HEK293T (cell line): ENCODE measurements at places on chromosomes 3 and 15.

- DNase-seq, result no peak
Observed at GRCh38 chr3:112394003-112394640, 61.2 kb downstream of the CD200 start.

GRCh38 chr3:15300323-15301078 lies 31.9 kb downstream of the SH3BP5 start:
- DNase-seq, result no peak

DNA sequence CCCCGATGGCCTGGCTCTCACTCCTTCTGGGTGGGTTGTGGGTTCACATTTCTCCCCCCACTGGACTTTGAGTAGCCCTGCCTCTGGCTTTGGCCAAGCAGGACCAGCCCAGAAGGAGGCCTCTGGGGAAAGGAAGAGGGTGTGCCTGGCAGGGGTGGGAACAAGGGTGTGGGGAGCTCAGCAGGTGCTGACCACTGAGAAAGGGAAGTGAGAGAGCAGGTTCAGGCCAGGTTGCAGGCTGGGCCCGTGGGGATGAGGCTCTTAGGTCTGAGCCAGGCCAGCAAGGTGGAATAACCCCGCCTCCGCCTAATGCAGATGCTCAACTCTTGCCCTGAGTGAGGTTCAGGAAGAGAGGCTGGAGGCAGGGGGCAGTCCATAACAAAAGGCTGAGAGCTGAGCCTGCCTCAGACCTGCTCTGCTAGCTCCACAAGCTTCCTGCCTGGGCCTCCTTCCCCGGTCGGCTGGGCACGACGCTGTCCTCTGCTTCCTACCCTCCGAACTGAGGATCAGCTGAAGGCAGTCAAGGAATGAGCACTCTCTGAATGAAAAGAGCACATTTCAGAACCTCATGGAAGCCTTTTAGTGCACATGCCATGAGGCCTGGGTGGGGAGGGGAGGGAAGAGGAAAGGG lies 82.7 kb downstream of the TLE3 start:
- no peak for DNase-seq

DNA sequence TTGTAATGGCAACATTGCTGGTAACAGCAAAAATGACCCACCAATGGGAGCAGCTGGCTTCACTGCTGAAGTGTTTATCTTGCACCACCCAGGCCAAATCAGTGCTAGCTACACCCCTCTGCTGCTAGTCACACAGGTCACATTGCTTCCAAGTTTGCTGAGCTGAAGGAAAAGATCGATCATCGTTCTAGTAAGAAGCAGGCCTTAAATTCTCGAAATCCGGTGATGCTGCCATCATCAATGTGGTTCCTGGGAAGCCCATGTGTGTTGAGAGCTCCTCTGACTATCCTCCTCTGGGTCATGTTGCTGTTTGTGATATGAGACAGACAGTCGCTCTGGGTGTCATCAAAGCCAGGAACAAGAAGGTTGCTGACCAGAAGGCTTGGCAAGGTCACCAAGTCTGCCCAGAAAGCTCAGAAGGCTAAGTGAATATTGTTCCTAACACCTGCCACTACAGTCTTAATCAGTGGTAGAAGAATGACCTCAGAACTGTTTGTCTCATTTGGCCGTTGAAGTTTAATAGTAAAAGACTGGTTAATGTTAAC lies 21.2 kb downstream of the TM4SF4 start:
- no peak for DNase-seq

GRCh38 chr3:43525941-43526607 lies 95.7 kb downstream of the ANO10 start:
- DNase-seq, result no peak

DNA sequence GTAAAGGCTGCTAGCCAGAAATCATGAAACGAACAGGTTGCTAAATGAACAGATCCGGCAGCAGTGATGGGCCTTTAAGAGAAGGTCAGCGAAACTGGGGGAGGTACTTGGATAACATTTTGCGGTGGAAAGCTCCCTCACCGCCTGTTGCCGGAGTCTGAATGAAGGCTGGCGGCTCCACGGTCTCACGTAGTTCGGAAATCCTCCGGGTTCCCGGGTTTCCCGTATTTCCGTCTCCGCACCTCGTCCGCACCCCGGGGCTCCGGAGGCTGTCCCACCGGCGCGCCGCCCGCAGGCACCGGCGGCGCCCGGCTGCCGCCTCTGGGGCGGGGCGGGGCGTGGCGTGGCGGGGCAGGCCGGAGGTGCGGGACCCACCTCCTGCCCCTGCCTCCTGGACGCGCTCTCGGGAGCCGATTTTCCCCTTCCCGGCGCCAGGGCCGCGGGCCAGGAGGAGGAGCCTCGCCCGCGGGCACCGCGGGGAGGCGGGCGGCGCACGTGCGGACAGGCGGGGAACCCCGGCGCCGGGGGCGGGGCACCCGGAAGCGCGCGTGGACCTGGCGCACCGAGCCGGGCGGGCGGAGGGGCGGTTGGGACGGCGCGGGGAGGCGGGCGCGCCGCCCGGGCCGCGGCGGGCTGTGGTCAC lies at the start of gene ZDHHC23:
ZDHHC23 (plus strand) TSS at position 642 of the 643 bp plus-strand sequence. CDS start 790 bp downstream, outside the sequence.
- peak; percentile 78 for DNase-seq

- no peak for DNase-seq
Observed at GRCh38 chr15:99084965-99085364, 19.9 kb upstream of the SYNM start.

DNA sequence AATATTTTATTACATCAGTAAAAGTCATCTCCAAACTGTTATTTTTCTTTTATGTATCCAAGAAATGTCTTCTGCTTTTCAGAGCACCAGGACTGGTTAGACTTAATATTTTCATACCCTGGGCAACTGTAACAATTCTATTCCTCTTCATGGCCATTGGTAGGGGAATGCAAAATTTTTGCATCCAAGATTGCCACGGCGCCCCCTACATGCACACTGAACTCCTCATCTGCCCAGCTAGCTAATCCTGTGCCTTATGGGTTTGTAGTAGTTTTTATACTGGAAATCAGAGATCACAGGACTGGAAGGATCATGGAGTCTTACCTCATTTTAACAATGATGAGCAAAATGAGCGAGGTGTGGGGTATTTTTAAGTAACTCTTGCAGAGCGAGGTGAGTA lies 74.2 kb downstream of the CRTC3 start:
- no peak for DNase-seq

GRCh38 chr15:52879904-52880303 lies 89.8 kb upstream of the ONECUT1 start:
- DNase-seq, result no peak

DNA sequence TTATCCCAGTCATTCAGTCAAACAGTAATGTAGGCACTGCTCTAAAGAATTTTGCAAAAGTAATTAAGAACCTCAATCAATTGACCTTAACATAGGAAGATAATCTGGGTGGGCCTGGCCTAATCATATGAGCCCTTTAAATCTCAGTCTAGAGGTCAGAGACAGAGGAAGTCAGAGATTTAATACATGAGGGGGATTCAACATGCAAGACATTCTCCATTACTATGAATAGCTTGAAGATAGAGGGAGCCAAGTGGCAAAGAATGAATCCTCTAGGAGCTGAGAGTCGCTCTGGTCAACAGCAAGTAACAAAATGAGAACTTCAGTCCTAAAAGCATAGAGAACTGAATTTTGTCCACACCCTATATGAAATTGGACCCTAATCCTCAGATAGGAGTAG lies 39.0 kb upstream of the MBNL1 start:
- no peak for DNase-seq

- DNase-seq, result no peak
Observed at GRCh38 chr3:117836296-117836695, 1126.7 kb downstream of the TUSC7 start.

- peak; percentile 16 for DNase-seq
Observed at GRCh38 chr15:76866716-76867321, 38.3 kb downstream of the SCAPER start.

DNA sequence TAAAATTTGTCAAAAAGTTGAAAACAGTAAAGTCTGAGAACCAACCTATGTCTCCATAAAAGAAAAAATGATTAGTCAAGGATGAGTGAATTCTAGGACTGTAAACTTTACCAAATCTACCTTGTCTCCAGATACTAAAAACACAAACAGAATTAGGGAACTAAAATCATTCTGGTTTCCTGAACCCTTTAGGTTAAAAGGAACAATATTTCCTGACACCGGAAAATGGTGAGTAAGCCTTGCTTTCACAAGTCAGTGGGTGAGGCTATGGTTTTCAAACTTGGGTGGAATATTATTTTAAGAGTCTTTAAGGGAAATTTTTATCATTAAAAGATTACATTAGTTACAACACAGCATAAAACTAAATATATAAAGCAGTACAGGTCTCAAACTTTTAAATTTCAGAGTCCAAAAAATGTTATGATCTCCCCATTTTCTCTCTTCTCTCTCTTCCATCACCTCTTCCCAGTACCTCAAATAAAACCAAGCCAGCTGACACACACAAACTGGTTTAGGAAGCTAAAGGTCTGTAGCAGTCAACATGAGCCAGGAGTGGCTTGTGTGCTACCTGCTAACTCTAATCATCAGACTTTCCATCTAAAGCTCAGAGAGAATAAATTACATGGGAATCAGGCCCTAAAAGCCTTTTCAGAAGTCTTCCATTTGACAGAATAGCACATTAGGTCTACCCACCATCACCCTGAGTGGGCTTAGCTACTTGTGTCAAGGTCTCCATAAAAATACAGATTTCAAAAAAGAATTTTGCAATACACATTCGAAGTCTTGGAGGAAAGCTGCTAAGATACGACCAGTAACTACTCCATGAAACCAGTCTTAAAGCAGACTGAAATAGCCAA lies 2.2 kb downstream of the SLC12A6 start:
- DNase-seq, result no peak

DNA sequence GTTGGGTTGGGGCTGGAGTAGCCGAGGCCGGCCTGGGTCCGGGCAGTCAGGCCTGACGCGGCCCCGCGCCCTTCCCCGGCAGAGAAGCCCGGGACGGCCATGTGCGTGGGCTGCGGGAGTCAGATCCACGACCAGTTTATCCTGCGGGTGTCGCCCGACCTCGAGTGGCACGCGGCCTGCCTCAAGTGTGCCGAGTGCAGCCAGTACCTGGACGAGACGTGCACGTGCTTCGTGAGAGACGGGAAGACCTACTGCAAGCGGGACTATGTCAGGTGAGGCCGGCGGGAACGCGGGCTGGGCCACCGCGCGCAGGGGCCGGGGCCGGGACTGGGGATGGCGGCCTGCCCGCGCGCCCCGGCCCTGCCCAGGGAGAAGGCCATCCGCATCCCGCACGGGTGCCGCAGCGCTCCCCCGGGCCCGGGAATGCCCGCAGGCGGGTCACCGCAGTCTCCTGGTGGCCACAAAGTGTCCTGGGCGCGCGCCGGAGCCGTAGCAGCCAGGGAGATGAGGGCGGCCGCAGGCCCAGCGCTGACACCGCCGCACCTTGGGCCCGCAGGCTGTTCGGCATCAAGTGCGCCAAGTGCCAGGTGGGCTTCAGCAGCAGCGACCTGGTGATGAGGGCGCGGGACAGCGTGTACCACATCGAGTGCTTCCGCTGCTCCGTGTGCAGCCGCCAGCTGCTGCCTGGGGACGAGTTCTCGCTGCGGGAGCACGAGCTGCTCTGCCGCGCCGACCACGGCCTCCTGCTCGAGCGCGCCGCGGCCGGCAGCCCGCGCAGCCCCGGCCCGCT lies 1.3 kb downstream of the ISL2 start:
- peak; percentile 42 for DNase-seq

DNA sequence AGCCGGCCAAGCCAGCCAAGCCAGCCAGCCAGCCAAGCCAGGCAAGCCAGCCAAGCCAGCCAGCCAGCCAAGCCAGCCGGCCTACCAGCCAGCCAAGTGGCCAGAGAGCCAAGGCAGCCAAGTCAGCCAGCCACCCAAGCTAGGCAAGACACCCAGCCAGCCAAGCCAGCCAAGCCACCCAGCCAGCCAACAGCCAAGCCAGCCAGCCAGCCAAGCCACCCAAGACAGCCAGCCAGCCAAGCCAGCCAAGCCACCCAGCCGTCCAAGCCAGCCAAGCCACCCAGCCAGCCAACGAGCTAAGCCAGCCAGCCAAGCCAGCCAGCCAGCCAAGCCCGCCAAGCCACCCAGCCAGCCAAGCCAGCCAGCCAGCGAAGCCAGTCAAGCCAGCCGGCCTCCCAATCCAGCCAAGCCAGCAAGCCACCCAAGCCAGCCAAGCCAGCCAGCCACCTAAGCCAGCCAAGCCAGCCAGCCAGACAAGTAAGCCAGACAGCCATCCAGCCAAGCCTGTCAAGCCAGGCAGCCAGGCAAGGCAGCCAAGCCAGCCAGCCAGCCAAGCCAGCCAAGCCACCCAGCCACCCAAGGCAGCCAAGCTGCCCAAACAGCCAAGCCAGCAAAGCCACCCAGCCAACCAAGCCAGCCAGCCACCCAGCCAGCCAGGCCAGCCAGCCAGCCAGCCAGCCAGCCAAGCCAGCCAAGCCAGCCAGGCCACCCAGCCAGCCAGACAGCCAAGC lies 200.5 kb downstream of the GOLGA6L6 start:
- DNase-seq, result no peak

GRCh38 chr3:51340013-51340829 lies 44.9 kb upstream of the MANF start:
- DNase-seq, result no peak

- DNase-seq, result no peak
Observed at GRCh38 chr3:183912895-183913579, 28.4 kb upstream of the PARL start.

DNA sequence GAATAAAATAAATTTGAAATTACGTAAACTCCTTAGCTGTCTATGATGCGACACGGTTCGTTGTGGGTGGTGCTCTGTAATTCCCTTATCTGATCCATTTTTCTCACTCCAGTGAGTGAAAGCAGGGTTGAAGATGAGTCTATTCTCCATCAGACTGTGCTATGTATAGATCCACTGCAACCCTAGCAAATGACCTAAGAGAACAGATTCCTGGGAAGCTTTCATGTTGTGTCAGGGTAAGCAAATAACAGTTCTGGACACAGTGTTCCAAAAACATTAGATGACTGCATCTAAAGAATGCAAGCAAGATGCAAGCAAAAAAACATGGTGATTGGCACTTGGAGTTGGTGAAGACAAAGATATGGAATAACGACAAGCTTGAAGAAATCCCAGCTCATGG lies 239.3 kb downstream of the SLC9A9 start:
- DNase-seq, result no peak

- no peak for DNase-seq
Observed at GRCh38 chr15:25057574-25057973, 102.8 kb downstream of the SNRPN start.

DNA sequence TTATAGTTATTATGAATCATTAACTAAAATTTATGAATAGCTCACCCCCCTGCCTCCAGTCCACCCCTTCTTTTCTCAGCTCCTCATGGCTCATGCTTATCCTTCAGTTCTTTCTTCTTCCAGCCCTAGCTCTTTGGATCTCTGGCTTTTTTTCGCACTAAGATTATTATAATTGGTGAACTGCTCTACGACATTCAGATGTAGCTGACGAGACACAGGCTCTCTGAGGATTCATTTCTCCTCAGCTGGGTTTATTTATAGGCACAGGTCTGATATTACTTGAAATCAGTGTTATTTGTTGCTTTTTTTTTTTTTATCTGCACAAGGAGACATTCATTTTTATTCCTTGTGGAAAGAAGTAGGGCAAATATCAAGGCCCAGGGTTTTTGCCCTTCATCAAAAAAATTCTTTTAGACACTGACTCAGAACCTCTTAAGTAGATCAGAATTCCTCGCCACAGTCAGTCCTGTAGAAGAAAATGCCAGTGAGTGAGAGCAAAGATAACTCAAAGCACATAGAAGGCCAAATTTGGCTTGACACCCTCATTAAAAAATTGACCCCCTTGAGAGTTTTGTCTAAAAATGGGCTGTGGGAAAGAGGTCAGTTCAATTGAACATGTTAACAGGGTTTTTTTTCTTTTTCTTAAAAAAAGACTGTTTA lies 106.6 kb downstream of the MYH15 start:
- DNase-seq, result no peak

- no peak for DNase-seq
Observed at GRCh38 chr3:149245738-149246451, 24.3 kb upstream of the CP start.

- DNase-seq, result no peak
Observed at GRCh38 chr3:94483403-94483802, 420.5 kb downstream of the NSUN3 start.

GRCh38 chr15:93414576-93415231 lies 325.7 kb upstream of the RGMA start:
- DNase-seq, result no peak
